ENCODE measurements at places on chromosomes 13 and 19.

DNA sequence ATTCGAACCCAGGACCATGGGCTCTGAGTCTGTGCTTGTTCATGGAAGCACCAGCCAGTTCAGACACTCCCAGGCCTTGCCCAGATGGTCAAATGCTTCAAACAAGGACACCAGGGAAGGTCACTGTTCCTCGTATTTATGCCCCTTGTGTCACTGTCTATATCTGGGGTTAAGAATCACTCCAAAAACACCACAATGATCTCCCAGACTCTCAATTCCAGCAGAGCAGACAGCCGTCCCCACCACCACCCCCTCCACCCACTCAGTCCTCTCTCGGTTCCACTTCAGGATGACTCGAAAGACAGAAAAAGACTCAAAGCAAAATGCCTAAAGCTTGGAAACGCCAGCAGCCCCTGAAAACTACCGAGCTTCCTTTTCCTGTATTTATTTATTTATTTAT is 79.0 kb downstream of the INSR start:
- no peak for DNase-seq

GRCh38 chr13:91825516-91825915 is 427.1 kb downstream of the GPC5 start:
- no peak for DNase-seq

- no peak for DNase-seq
These were observed 50.7 kb downstream of the KLF2 start for GRCh38 chr19:16375157-16375935.

DNA sequence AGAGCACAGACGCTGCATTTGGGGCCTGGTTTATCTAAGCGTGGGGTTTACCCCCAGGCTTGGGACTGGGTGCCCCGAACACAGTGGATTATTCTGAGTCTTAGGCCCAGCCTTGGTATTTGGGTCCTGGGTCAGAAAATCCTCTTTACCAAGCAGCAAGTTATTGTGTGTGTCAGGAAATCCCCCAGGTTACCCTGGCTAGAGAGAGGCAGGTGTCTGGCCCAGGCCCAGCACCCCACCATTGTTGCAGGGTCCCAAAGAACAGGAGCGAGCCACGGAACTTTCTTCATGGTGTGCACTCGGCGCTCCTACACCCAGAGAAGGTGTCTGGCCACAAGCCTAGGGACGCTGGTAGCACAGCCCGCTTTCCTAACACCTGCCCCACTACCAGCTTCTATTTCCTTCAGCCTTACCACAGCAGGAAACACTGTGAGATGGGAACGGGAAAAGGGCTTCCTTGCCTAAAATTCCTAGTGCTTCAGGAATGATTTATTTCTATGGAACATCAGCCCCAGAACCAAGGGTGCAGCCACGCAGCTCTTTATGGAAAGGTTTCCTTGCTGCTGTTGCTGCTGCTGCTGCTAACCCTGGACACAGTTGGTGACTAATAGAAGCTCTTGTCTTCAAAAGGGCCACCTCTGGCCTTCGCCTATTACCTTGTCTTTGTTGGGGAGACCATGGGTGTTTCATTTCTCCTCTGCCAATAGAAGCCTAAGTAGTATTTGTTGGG is 7.4 kb upstream of the CDX2 start:
- no peak for DNase-seq

DNA sequence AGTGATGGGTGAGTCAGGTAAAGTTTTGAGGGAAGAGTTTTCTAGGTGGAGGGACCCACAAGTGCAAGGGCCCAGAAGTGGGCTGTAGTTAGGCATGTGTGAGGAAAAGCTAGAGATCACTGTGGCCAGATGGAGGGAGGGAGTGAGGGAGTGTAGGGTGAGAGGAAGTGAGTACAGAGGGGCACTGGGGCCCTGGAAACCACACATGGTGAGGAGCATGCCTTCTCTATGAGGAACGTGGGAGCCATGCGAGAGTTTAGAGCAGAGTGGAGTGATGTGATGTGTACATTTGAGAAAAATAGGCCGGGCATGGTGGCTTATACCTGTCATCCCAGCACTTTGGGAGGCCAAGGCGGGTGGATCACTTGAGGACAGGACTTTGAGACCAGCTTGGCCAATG is 14.7 kb upstream of the SHKBP1 start:
- DNase-seq, result no peak

Measured in activated CD8-positive, alpha-beta memory T cell treated with anti-CD3 and anti-CD28 coated beads for 48 hours (primary cell).